Activated T-cell treated with anti-CD3 and anti-CD28 coated beads, Interleukin-2, amount 50 U/mL, for 72 hours (primary cell): ENCODE measurements at places on chromosomes 7 and 10.

DNA sequence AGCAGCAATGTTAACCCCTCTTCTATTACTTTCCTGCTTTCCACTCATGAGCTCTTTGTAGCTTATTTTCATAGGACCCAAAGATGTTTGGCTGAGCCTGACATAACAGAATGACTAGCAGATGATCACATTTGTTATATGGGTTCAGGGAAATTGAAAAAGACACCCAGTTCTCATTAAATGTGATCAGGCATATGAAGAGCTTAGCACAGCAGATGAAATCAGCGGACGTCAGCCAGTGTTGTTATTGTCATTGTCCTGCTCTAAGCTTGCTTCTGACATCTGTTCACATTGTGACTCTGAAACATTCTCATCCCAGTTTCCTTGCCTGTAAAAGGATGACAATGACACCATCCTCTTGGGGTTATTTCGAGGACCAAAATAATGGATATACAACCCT lies 43.5 kb downstream of the FAM241B start:
- no peak for DNase-seq

DNA sequence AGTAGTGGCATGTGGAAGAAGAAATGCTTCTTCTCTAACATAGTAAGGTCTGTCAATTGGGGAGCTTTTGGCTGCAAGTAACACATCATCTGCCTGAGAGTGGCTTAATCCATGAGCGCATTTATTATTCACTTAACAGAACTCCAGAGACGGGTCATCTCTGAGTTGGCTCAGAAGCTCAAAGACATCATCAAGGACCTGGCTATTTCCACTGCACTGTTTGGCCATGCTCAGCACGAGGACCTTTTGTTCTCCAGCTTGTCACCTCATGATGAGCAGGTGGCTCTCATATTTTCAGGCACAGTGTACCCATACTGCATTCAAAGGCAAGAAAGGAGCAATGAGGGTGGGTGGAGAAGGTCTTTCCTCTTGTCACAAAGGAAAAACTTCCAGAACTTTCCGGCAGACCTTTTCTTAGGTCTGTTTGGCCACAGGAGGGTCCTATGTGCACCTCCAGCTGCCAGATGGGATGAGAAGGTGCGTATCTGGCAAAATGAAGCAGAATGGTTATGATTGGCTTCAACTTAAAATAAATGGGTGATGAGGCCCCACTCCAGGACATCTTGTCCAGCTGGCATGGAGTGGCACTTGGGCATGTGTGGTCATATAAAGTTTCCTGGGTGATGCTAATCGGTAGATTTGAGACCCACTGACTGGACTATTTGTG lies 55.6 kb upstream of the SHH start:
- no peak for DNase-seq

- no peak for DNase-seq
These were observed 367.6 kb downstream of the HGF start for GRCh38 chr7:81402227-81402626.

DNA sequence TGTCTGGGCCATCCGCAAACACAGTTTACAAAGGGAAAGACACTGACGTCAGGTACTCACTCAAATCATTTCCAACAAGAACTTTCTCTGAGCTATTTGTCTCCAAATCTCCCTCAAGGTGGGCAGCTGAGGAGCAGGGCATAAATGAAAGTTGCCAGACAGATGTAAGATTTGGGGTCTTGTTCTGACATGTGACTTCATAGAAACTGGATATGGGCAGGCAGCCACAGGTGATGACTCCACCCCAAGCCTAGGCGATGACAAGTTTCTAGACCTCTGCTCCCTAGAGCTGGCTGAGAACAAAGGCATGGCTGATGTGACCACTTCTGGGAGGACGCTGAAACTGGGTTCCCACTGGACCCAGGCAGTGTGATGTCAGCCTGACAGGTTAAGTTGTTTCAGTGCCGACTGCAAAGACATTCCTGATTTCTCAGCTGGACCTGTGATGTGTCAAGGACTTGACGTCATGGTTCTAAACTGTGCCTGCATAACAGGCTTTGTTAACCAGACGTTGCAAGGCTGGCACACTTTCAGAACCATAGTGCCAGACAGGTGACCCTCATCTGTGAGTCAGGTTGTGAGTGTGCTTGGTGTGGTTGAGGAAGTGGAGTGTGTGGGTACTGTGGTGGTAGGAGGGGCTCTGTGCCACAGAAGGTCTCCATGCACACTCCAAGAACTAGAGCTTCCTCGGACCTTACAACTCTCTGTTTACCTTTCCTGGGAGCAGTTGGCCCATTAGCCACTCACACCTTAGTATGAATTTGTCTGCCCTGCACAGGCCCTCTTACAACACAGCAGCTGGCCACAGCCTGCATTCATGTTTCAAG lies 39.9 kb upstream of the EBF3 start:
- no peak for DNase-seq

DNA sequence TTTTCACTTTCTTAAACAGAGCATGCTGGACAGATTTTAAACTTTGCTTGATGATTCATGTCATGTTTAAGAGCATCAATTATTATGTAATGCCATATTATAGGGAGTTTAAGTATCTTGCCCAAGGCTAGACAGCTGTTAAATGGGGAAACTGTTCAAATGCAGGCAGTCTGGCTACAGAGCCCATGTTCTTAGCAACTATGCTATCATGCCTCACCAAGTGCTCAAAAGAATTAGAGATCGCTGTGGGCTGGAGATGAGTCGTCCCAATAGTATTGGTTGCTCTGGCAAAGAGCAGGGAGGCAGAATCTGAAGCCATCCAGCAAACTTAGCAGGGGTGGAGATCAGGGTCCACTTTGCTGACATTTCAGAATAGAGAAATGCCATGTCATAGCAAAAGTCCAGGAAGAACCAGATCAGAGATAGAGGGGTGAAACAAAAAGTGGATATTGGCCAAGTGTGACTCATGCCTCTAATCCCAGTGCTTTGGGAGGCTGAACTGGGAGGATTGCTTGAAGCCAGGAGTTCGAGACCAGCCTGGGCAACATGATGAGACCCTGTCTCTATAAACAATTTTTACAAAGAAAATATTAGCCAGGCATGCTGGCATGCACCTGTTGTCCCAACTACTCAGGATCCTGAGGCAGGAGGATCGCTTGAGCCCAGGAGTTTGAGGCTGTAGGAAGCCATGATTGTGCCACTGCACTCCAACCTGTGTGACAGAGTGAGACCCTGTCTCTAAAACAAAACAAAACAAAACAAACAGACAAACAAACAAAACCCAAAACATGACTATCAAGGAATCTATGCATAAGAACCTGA lies 57.8 kb downstream of the BAMBI start:
- no peak for DNase-seq

DNA sequence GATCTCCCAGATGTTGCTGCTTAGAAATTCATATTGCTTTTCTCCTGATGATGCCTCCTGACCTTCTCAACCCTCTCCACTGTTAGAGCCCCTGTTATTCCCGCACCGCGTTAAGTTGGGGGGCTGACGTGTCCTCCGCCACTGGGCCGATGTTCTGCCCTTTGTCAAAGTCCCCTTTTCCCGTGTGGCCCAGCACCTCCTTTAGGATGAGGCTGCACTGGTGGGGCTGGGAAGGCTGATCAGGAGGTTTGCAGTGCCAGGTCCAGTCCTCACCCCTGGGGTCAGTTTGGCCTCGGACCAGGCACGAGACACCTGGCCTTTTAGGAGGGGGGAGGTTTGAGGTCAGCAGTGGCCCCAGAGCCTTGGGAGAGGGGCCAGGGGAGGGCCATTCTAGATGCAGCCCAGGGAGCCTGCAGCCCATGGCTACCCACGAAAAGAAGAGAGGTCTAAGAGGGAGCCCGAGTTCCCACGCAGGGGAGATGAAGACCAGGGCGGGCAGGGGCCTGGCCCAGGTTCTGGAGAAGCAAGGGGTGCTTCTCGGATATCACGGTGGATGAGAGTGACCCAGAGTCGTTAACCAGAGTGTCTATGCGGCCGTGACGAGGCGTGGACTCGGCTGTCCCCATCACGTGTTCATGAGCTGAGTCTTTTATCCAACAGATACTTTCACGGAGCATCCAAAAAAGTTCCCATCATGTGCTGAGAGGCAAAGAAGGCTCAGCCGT lies 150.4 kb downstream of the DNAJB6 start:
- no peak for DNase-seq

- no peak for DNase-seq
These were observed 495.2 kb downstream of the PLXNA4 start for GRCh38 chr7:132080967-132081668.

- DNase-seq = no peak
These were observed 8.8 kb upstream of the EPHB4 start for GRCh38 chr7:100835903-100836811.

- no peak for DNase-seq
These were observed 702.3 kb downstream of the LRMDA start for GRCh38 chr10:76133597-76134255.
